ENCODE measurements at places on chromosomes 4 and X. TPM values are rescaled to one million over a fixed set of nuclear protein-coding genes. Genes with fewer than 3 reads are reported as not detected.

- DNase-seq: peak; percentile 63
Observed at GRCh38 chrX:75522565-75523431, at the start of gene ZDHHC15. ZDHHC15 (minus strand) TSS chrX:75523037; CDS start chrX:75523024, 13 bp downstream.

DNA sequence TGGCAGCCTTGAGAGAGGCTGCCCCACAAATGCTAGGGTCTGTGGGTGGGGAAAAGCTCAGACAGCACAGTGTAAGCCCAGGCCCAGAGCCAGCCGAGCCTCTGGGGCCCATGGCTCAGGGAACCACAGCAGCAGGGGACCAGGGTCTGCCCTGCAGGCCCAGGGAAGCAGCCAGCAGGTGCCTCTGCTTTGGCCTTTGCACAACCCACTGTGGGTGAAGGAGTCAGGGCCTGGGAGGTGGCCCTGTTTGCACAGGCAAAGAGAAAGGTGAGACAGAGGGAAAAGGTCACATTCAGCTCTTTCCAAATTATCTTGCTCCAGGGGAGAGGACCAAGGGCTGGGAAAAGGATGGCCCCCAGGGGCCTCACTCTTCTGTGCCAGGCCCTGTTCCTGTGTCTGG lies 8.7 kb downstream of the PNMA6F start:
- DNase-seq: no peak

DNA sequence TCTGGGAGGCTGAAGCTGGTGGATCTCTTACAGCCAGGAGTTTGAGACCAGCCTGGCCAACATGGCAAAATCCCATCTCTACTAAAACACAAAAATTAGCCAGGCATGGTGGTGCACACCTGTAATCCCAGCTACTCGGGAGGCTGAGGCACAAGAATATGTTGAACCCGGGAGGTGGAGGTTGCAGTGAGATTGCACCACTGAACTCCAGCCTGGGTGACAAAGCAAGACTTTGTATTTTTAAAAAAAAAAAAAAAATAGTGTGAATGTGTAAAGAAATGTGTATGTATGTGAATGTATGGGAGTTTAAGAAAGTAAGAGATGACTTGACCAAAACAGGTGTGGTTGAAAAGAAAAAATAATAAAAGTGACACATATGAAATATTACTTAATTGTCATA lies 167.7 kb upstream of the TEX13C start:
- DNase-seq: no peak

DNA sequence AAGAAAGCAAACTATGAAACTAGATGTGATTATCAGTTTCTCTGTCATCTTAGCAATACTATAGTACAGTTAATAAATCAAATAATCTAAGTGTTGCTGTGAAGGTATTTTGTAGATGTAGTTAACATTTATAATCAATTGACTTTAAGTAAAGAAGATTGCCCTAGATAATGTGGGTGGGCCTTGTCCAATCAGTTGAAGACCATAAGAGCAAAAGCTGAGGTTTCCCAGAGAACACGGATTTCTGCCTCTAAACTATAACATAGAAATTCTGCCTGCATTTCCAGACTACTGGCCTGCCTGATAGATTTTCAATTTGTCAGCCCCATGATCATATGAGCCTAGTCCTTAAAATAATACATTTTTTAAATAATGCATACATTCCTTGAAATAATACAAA lies 222.9 kb downstream of the PCDH18 start:
- DNase-seq: no peak

- no peak for DNase-seq
Observed at GRCh38 chr4:100379583-100380105, 138.2 kb downstream of the EMCN start.

DNA sequence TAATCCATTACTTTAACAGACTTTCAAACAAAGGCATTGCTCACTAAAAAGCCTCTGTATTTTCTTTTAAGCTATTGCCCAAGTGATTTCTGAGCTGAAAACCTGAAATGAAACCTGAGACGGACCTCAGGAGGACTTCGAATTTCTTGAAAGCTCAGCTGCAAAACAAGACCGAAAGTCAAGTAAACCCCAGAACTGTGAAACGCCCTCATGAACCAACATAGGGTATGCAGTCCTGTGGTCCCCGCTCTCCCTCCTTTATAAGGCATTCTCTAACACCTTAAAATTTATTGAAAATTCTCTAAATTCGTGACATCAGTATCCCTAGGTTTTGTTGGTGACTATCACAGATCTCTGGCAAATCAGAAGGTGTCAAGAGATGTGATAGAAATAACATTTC lies 91.8 kb downstream of the SHISA3 start:
- DNase-seq: no peak

DNA sequence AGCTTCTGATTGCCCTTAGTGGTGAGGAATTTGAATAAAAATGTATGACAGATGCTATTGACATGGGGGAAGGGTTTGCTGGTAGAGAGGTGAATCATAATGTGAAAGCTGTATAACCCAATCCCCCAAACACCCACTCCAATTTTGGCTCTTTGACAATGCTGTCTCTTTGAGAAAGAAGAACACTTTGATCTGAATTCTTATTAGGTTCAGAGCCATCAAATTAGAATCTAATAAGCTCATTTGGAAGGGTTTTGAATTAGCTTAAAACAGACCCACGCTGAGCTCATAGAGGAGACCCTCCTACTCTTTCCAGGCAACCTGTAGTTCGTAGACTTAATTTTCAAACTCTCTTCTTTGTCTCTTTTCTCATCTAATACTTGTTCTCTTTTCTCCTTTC lies 416.6 kb upstream of the ARX start:
- no peak for DNase-seq

DNA sequence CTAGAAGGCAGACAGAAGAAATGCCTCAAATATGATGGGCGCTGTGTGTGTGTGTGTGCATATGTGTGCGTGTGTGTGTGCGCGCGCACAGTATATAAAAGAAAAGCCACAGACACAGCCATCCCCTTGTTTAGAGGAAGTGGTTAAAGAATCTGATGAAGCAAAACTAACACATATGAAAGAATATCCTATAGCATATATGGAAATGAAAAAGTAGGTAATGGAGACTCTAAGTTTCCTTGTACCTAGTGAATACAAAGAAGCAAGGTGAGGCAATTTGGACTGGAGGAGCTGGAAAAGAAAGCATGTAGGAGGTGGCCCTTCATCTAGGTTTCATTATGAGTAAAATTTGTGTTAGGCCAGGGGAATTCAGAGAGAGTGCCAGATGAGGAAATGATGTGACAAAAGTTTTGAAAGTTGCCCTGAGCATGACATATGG lies 58.6 kb upstream of the MCF2 start:
- no peak for DNase-seq

GRCh38 chr4:36091997-36092396 lies 152.3 kb downstream of the ARAP2 start:
- DNase-seq: no peak

- no peak for DNase-seq
Observed at GRCh38 chr4:67106861-67107460, 438.3 kb downstream of the CENPC start.

DNA sequence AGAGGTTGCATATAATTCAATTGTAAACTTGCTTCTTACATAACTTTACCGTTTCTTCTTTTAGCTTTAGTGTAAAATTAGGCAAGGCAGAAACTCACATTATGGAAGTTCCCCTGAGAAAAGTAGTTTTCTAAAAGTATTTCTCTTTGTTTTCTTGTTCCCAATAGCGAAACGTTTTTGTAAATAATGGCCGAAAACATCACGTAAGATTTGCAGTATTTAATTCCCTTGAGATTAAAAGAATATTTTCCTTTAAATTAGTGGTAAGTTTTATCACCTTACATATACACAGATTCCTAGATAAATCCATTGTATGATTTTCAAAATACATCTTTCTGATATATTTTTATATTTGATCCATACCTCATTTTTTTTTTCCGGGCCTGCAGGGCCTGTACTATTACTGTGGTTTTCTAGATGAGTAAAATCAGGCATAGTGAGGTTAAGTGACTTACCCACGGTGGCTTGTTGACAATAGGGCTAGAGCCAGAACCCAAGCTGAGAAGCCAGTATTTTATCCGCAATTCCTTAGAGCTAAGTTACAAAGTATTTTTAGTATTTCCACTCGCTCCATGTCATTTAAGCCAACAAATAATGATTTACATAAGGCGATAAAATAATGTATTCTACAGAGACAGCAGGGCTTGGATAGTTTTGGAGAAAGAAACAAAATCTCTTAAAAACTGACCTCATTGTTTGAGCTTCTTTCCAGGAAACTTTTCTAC lies 82.2 kb upstream of the VEGFC start:
- no peak for DNase-seq

- DNase-seq: no peak
Observed at GRCh38 chrX:107827852-107828251, 2.2 kb downstream of the MID2 start.

GRCh38 chr4:73856518-73856917 lies 3.4 kb downstream of the PF4V1 start:
- DNase-seq: no peak

GRCh38 chrX:129979207-129979920 lies 3.1 kb upstream of the BCORL1 start:
- DNase-seq: no peak

GRCh38 chr4:46874811-46875210 lies 34.2 kb downstream of the COX7B2 start:
- DNase-seq: no peak

GRCh38 chrX:70485466-70485865 lies 40.8 kb downstream of the DLG3 start:
- DNase-seq: no peak

The SPP1 gene
- polyA plus RNA-seq: 91.3 TPM

The MEPE gene
- 0.49 TPM for polyA plus RNA-seq

The UGT2A1 gene
- polyA plus RNA-seq: not detected

The RAB39B gene
- polyA plus RNA-seq: 1.2 TPM

The XKRX gene
- polyA plus RNA-seq: 1.8 TPM

The PAGE4 gene
- polyA plus RNA-seq: not detected

The REELD1 gene
- polyA plus RNA-seq: 0.36 TPM

The IQCM gene
- polyA plus RNA-seq: not detected
